GM23248 (cell line): ENCODE measurements at places on chromosomes 2 and 18. TPM values are rescaled to one million over a fixed set of nuclear protein-coding genes. Genes with fewer than 3 reads are reported as not detected.

DNA sequence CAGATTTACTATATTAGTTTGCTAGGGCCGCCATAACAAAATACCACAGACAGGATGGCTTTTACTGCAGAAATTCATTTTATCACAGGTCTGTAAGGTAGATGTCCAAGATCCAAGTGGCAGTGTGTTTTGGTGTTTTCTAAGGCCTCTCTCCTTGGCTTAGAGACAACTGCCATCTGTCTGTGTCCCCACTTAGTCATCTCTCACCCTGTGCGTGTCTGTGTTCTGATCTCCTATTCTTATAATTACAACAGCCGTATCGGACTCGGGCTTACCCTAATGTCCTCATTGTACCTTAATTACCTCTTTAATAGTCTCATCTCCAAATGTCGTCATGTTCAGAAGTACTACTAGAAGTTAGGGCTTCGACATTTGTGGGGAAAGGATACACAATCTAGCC lies 362.3 kb upstream of the CDH19 start:
- DNase-seq, result no peak

- DNase-seq, result no peak
Observed at GRCh38 chr18:10442551-10442971, 11.9 kb upstream of the APCDD1 start.

Gene TMEM247
- total RNA-seq, result not detected in 2 replicates

Gene NRP2
- total RNA-seq, result 9.0 and 36.7 TPM in 2 replicates

DNA sequence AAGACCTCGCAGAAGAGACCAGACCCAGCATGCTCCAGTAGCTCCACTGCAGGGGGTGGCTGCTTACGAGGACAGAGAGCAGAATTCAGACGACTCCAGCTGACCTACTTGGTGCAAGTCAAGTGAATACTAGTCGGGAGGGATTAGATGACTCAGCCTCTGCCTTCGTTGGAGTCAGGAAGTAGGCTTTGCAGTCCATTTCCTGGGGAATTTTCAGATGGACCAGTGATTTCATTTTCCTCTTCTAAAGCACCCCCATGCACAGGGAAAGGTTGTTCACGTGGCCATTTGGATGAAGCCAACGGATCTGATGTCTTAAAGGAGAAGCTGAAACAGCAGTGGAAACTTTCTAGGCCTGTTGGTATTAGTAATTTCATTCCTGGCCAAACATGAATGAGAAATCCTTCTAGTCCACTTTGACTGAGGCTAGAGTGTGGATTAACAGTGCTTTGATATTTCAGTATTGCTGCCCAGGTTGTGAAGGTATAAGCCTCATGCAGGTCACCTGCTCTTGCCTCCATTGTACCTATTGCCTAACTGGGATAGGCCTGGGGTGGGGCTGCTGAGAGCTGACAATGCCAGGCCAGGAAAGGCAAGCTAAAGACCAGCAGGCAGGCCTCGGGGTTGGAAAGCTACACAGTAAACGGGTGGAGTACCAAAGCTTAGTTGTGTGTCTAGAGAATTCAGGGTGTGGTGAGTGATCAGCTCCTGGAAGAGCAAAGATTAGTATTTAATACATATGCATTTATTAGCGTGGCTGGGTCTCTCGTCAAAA lies 117.6 kb upstream of the FOSL2 start:
- peak; percentile 88 for DNase-seq

GRCh38 chr2:222912117-222912516 lies 51.3 kb downstream of the ACSL3 start:
- peak; percentile 44 for DNase-seq

Gene SP3
- total RNA-seq, result 78.8 and 88.5 TPM in 2 replicates

DNA sequence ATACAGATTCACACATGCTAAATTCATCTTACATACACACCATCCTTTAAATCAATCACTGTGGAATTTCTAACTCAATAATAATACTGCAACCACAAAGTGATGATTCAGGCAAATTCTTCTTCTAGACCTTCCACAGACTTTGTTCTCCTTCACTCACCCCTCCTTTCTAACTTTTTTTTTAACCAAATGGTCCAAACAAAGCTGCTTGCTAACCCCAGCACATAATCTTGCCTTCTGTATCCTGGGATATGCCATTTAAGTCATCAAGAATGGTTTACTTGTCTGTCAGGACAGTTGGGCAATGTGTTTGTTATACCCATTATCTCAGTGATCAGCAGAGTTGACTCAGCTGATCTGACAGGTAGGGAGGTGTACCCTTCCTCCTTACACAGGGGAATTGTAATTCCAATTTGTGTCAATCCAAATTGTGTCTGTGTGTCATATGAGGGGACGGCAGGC lies 10.0 kb downstream of the SLC40A1 start:
- peak; percentile 63 for DNase-seq

- peak; percentile 32 for DNase-seq
Observed at GRCh38 chr18:35095983-35096676, 54.9 kb downstream of the MAPRE2 start.

- DNase-seq, result no peak
Observed at GRCh38 chr18:74230922-74231714, 60.6 kb downstream of the CYB5A start.

Gene ACTG2
- total RNA-seq, result not detected in 2 replicates

Gene ITM2C
- 35.0 and 38.9 TPM in 2 replicates for total RNA-seq

DNA sequence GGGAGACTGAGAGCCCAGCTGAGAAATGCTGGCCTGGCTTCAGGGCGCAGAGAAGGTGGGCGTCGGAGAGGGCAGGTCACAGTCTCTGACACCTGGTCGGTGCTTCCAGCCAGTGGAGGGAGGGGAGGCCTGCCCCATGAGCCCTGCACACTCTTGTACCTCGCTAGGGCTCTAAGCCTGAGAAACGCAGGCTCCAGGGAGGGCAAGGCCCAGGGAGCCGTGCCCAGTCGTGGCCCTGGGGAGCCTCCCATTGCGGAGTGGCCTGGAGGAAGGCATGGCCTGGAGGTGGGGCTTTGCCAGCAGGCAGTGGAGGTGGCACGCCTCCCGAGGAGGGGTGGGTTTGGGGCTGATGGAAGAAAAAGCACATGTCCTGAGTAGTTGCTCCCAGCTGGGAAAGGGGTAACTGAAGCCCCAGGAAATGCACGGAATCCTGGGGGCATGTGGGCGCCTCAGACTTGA lies 39.0 kb downstream of the MTERF4 start:
- DNase-seq, result no peak

DNA sequence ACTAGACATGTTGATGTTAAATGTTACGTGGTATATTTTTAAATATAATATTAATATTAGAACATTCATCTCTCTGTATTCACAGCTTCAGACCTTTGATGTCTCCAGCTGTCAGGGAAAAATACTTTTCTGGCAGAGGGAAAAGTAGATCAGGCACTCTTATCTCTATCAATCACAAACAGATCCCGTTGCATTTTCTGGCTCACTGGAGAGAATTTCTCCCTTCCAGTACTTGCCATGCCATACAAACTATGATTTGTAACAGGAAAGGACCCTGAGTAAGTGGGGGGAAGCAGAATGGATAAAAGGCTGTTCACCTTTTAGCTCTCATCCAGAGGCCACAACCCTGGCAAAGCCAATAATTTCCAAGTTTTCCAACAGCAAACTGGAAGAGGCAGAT lies 158.0 kb downstream of the TCF4 start:
- DNase-seq, result no peak

Gene TBR1
- 0.97 TPM in 1 of 2 replicates, not detected in the other for total RNA-seq

GRCh38 chr2:101362777-101363176 lies 24.5 kb downstream of the CREG2 start:
- no peak for DNase-seq

Gene PKP4
- 27.7 and 32.2 TPM in 2 replicates for total RNA-seq

DNA sequence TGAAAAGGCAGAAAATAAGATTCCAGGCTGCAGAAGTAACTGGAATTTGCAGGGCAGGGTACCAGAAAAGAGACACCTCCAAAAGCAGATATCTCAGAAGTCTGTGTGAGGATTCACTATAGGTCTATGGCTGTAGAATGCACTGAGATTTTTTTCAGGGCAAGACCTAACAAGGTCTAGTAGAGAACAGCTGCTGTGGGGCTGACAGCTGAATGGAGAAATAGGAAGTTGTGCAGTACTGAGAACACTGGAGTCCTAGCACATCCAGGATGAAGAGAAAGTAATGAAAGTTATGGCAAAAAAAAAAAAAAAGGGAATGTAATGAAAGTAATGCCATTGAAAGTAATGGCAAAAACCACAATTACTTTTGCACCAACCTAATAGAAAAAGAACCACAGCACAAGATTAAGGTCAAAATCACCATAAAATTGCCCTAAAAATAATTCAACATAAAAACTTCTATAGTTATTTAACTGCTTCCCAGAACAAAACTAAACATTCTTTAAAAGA lies 57.3 kb downstream of the CPO start:
- no peak for DNase-seq

Gene SRD5A2
- not detected in 2 replicates for total RNA-seq

- peak; percentile 66 for DNase-seq
Observed at GRCh38 chr18:48663931-48664847, 125.4 kb downstream of the CTIF start.

- DNase-seq, result no peak
Observed at GRCh38 chr2:47519604-47520301, 116.8 kb downstream of the MSH2 start.

Gene RTP5
- not detected in 2 replicates for total RNA-seq

Gene LYPD6
- 3.9 TPM in 2 replicates for total RNA-seq

DNA sequence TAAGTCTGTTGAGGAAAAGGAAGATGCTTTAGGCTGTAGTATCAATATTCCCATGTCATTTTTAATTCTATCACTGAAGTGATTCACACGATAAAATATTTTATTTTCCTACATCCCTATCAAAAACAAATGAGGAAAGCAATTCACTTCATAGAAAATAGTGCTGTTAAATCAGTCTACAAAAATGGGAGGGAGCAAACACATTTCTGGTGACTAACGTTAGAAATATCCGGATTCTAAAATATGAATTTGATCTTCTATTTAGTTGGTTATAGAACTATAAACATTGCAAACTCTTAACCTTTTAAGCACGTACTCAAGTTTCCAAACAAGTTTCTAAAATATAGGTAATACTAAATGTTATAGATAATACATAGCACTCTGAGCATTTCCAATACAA lies 20.8 kb downstream of the ATF2 start:
- DNase-seq, result peak; percentile 23

Gene MYL12A
- total RNA-seq, result 748 and 789 TPM in 2 replicates

Gene WNT6
- not detected in 2 replicates for total RNA-seq

Gene SERPINB11
- not detected in 2 replicates for total RNA-seq

- DNase-seq, result no peak
Observed at GRCh38 chr2:28600181-28600580, 104.3 kb downstream of the PLB1 start.

Gene LIMS3
- 2.4 and 3.9 TPM in 2 replicates for total RNA-seq

GRCh38 chr18:50014606-50015005 lies 180.3 kb downstream of the MYO5B start:
- no peak for DNase-seq

Gene B3GNT7
- under 0.01 TPM in 1 of 2 replicates, not detected in the other for total RNA-seq

- no peak for DNase-seq
Observed at GRCh38 chr2:62686012-62686685, 19.4 kb upstream of the EHBP1 start.

- DNase-seq, result no peak
Observed at GRCh38 chr2:158760887-158761286, 34.2 kb upstream of the DAPL1 start.

DNA sequence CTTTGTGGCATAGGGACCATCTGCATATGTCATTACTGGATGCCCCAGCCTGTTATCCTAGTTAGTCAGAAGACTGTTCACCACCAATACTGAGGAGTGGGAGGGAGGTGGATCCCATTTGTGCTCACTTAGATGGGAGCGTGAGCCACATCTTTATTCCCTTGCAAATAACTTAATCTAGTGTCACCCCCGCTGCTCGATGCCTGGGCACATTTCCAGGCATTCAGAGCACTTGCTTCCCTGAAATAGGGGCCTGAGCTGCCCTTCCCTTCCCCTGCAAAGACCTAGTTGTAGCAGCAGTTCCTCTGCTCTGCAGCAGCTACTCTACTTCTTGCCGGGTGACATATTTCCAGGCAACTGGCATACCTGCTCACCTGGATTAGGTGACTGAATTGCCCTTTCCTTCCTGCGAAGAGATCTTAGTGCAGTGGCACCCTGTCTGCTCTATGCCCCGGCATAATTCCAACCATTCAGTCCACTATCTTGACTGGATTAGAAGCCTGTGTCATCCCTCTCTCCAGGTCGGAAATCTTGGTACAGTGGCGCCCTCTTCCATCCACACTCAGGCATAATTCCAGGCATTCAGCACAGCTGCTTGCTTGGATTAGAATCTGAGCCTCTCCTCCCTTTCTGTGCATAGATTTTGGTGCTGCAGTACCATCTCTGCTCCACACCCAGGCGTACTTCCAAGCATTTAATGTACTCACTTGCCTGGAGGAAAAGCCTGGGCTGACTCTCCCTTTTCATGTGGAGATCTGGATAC lies 1389.1 kb upstream of the TMEFF2 start:
- no peak for DNase-seq

Gene CHST9
- total RNA-seq, result not detected in 2 replicates

Gene PAX8
- 2.1 and 5.8 TPM in 2 replicates for total RNA-seq

DNA sequence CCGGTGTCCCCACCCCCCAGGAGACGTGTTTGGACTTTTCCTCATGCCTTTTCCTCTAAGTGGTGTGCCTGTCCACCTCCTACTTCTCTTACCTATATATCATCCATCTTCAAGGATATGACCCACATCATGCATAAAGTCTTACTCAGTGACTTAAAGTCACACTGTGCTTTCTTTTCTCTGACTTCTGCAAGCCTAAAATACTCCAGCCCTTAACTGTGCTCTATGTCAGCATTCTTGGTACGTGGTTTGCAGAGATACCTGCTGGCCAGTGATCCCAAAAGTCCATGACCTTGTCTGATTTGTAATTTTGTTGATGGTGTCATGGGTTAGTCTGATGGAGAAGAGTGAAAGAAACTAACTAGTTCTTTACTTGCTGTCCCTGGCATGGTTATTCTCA lies 393.6 kb upstream of the NRP2 start:
- DNase-seq, result no peak

GRCh38 chr2:14530506-14530905 lies 102.0 kb upstream of the LRATD1 start:
- DNase-seq, result peak; percentile 75

Gene SLC39A10
- 82.6 and 85.4 TPM in 2 replicates for total RNA-seq

Gene ZNF521
- total RNA-seq, result 12.1 and 17.9 TPM in 2 replicates
